CD4-positive, alpha-beta T cell treated with Interleukin-1 beta for 1 hour (primary cell): ENCODE measurements at places on chromosomes 5 and 9.

DNA sequence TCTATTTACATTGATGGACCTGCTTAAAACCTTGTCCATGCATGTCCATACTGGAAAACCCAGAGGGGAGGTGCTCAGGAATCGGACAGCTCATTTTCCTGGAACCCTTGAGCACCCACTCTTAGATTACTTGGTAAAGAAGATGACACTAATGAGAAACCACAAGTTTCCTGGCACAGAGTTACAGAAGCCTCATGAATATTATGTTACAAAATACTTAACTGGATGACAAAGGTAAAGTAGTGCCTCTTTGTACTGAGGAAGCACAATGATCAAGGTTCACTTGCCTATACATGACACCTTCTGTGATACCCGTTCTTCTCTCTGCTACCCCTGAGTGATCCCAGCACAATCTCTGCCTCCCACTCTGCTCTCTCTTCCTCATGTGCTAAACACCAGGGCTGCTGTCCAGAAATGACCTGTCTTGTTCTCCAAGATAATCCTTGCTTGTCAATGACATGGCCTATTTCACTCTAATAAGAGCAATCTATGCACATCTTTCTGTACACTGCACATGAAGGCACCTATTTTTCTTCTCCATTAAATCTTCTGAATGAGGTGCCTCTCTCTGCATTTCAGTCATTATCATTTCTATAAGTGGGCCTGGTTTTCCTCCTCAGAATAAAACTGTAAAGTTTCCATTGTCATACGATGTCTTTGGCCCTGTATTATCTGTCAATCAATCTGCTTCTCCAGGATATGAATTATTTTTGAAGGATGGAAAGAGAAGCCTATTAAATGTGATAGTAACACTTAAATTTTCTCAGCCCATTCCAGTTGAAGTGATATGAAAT lies 684.0 kb upstream of the ACO1 start:
- no peak for DNase-seq

DNA sequence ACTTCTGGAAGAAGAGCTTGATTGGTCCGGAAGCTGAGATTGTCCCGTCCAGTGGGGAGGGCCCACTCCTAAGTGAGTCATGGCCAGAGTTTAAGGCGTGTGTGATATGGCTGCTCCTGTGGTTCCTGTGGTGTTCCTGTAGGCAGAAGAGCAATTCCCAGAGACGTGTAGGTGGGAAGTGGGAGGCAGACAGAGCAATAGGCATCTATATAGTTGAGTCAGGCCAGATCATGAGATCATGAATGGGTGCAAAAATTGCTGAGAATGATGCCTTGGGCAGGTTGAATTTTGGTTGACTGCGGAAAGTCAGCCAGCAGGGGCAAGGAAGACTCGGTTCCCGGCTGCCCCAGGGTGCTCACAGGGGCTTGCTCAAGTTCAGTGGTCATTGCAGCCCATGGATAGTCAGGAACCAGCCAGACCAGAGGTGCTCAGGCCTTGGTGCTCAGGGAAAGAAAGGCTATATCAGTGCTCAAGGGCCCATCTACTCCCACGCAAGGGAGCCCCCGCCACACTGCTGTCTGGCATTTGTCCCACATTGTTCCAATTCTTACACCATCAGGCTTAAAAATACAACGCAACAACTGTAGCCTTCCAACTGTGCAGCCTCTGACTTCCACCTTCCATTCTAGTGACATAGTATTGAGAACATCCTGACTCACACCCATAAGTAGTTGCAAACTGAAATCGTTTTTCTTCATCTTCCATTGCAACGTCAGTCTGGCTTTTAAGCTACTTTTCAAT lies 21.0 kb upstream of the GSN start:
- no peak for DNase-seq

GRCh38 chr5:178083922-178084321 lies 29.4 kb upstream of the N4BP3 start:
- DNase-seq: no peak

DNA sequence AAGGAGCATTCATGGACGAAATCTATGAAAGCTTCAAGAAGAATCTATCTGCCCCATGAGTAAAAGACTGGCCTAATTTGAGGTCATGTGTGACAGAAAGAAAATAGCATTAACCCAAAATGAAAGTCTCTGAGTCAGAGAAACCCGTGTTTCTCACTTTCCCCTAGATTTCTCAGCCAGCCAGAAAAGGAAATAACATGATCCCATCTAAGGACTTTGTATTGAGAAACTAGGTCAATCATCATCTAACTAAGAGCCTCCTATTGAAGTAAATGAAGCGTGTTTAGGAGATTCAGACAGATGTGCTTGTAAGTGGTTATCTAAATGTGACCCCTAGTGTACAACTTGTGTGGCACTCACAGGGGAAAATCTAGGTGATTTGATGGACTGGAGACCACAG lies 77.3 kb upstream of the ZNF366 start:
- DNase-seq: no peak

- no peak for DNase-seq
Measured at GRCh38 chr5:68370196-68370595, 154.6 kb downstream of the PIK3R1 start.

DNA sequence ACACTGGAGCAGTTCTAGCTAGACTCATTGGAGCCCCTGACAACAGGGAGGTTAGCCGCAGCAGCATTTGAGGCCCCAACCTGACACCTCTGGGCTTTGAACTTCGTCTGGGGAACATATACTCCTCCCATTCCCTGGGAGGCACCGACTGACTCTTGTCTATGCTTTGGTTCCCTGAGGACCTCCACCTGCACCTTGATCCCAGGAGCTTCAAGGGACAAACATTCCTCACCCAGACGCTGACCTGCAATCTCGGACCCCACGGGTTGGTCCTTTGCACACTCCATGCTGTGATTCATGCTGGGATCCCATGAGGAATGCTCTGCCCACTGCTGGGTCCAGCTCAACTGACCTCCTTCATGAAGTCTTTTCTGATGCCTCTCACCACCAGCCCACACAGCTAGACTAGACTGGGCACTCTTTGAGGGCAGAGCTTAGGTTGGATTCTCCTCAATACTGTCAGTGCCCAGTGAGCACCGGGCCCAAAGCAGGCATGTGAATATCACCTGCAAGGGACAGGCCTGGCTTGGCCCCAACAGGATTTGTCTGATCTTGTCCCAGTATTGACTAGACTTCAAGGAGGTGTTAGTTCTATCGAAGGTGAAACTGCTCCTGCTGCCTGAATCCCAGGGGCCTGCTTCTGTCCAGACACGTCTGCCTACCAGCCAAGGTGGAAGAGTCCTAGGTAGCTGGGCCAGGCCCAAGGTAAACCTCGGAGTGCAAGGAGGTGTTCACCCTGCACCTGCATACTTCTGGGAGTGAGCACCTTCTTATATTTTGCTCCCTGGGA lies 51.8 kb upstream of the ZBTB43 start:
- DNase-seq: no peak

DNA sequence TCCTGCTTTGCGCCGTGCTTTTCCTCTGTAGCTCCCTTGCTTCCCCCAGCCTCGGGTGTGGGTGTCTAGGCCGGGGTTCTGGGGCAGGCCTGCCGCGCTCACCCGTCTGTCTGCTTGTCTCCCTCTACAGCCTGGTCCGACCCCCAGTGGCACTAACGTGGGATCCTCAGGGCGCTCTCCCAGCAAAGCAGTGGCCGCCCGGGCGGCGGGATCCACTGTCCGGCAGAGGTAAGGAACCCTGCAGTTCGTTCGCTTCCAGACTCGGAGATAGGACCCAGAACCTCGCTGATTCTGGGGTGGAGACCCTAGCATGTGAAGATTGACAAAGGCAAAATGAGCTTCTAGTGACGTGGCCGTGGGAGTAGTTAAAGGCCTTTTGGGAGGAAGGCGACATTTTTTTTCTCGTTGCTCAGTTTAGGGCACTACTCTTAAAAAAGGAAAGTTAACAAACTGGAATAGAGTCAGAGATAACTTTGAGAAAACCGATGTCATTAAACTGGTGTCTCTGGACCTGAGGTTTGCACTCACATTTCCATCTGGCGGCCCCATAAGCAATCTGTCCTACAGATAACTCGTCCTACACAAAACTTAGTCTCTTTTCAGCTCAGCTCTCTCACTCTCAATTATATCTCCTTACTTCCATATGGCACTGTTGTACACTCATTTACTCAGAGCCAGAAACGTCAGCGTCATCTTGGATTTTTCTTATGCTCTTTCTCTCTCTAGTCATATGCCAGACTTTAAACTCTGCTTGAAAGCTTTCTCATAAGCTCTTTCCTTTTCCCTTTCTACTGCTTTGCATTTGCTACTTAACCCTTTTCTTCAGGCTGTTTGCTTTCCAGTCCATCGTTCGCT lies 561 bp downstream of the SEC61B start:
- DNase-seq: no peak

DNA sequence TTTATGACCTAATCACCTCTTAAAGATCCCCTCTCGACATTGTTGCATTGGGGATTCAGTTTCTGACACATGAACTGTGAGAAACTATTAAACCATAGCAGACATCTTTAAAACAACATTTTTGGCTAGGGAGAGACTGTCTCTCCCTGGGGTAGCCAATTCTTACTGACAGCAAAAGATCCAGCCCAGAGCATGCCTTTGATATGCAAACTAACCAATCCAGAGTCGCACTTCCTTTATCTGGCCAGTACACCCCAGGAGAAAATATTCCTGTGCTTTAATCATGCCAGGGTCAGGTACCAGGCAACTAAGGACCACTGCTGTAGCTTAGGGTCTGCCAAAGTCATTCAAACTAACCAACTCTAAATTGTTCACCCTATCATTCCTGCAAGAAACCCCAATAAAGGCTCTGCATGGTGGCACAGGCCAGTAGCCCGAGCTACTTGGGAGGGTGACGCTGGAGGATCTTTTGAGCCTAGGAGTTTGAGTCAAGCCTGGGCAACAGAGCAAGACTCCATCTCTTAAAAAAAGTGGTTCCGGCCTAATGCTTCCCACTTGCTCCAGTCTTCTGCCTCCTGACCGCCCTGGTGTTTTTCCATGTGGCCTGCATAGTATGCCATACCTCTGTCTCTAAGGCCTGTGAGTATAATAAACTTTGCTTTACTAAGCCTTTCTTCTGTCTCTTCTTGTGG lies 62.3 kb upstream of the DAPK1 start:
- no peak for DNase-seq

GRCh38 chr5:90933298-90933697 lies 374.7 kb downstream of the ADGRV1 start:
- DNase-seq: no peak

DNA sequence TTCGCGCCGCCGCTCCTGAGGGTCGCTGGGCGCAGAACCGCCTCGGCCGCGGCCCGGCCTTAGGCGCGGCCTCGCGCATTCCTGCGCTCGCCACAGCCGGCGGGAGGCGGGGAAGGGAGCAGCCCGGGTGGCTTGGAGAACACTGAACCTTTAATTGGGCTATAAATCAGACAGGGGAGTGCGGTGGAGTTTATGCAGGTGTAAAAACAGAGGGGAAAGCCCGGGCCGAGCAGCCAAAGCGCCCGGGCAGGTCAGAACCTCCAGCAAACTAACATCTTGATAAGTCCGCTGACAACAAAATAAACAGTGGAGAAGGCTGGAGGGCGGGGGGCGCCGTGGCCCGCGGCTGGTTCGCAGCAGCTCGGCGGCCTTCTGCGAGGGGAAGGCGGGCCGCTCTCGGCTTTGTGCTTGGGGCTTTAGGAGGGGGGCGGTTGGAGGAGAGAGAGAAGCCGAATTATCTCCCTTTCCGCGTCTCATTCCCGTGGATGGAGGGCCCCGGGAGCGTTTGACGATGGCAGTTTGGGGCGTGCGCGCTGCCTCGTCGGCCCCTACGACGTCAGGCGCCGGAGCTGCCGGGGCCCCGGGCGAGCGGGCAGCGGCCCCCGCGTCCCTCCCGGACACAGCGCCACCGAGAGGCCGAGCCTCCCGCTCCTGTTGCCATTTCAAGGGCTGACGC lies 11.3 kb downstream of the FOXD1 start:
- no peak for DNase-seq

DNA sequence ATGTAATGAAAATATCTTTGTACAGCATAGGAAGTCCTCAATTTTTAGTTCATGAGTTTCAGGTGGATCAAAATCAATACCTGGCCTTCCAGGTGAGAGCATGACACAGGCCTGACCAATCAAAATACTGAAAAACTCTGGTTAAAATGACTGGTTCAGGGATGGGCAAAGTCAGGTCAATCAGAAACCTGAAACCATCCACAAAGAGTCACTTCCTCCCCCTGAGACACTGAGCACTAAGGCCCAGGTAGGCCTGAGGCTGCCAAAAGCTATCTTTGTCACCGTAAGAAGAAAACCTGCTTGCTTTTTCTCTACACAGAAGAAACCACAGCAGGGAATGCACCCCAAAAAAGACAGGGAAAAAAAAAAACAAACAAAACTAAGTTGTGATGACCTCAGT lies 444.8 kb downstream of the TLR4 start:
- DNase-seq: no peak

DNA sequence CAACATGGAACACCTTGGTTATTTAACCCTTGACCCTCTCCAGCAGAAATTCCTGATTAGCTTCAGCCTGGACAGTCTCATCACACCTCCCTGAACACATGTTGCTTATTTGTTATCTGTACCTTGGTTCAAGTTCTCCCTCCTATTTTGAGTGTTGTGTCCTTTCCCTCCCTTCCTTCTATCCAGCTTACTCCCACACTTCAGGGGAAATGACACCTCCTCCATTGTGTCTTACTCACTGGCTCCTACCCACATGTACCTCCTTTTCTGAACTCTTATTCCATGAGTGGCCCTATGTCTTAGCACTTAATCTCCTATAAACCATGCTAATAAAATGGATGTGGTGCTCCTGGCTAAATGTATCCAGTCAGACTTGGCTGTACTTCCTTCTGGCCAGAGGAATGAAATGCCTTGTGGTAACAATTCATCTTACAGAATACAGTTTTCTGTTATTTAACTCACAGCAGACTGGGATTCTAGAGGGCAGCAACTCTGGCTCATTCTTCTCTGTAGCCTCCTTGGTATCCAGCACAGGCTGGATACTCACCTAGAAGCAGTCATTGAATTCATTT lies 11.2 kb downstream of the LIX1 start:
- DNase-seq: no peak

DNA sequence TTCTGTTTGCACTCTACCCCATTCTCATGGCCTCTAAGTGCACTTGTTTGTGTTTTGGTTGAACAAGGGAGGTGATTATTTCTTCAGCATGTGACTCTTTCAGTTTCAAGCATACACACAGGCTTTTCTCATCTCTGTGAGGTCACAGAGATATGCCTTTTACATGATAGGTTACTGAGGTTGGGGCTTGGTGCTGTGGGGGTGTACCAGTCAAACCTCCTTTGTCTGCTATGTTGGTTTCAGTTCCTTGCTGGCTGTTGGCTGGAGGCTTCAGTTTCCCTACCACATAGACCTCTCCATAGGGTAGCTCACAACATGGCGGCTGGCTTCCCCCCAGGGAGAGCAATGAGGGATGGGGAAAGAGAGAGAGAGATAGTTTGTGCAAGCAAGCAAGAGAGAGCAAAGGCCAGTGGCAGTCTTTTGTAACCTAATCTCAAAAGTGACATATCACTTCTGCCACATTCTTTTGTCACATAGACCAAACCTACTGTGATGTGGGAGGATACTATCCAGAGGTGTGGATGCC lies 96.7 kb upstream of the SEMA6A start:
- no peak for DNase-seq

- no peak for DNase-seq
Measured at GRCh38 chr5:68652534-68652965, 437.0 kb downstream of the PIK3R1 start.
